Suppressor macrophage treated with lipopolysaccharide for 1 hour (primary cell): ENCODE measurements at places on chromosomes 13 and 19.

DNA sequence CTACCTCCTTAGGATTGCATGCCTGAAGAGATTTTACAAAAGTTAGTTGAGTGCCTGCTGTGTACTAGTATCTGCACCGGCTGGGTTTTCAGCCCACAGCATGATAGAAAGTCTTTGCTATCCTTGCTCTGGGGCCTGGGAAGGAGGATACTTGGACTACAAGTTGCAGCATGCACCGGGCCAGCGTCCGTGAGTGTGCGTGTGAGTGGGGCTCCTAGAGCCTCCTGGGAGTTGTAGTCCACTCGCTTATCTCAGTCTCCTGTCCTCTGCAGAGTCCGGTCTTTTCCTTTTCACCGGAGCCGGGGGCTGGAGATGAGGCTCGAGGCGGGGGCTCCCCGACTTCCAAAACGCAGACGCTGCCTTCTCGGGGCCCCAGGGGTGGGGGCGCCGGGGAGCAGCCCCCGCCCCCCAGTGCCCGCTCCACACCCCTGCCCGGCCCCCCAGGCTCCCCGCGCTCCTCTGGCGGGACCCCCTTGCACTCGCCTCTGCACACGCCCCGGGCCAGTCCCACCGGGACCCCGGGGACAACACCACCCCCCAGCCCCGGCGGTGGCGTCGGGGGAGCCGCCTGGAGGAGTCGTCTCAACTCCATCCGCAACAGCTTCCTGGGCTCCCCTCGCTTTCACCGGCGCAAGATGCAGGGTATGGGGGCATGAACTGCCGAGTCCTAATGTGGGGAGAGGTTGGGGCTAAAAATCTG, 20.6 kb downstream of the BRSK1 start:
- no peak for DNase-seq

DNA sequence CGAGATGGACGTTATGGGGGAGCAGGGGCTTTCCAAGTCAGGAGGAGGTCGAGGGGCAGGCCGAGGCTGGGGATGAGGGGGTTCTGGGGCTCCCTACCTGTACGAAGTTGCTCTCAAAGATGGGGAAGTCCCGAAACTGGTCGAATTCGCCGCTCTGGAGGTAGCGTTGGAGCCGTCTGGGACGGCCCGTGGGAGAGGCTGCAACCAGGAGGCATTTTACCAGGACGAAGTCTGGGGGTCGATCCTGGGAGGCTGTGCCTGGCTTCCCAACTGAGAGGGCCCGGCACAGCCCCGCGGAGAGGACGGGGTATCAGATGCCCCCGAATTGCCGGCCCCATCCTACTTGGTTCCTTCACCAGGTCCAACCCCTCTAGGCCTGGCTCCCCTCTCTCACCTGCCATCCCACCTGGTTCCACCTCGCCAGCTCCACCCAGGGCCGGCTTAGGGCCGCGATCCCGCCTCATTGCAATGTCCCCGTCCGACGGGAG, 527 bp upstream of the EMC10 start:
- DNase-seq = no peak

DNA sequence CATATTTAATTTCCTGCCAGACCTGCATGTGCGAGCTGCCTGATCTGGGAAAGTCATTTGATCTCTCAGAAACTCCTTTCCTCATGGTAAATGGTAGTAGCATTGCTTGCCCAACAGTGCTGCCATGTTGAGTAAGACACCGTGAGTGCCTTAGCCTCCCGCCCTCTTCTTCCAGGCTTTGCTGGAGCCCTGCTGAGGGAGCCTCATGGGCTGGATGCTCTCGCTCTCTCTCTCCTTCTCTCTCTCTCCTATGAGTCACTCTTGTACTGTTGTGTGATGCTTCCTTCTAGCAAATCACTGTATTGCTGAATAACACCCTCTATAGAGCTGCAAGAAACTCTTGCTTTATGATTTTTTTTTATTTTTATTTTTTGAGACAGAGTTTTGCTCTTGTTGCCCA, 365.5 kb downstream of the UQCRFS1 start:
- DNase-seq = no peak

GRCh38 chr13:79805317-79805716, 324.4 kb downstream of the NDFIP2 start:
- DNase-seq = no peak

GRCh38 chr19:51122112-51122981, 2.4 kb upstream of the SIGLEC9 start:
- peak; percentile 90 for DNase-seq

DNA sequence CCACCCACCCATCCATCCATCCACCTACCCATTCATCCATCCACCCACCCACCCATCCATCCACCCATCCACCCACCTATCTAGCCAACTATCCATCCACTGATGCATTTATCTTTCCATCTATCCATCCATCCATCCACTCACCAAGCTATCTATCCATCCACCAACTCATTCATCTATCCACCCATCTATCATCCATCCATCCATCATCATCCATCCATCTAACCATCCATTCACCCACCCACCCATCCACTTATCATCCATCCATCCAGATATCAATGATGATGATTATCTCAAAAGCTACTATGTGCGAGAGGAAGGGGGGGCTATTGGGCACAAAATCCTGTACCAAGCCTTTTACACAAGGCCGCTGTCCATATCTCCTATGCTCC, 5.5 kb downstream of the YIF1B start:
- no peak for DNase-seq

- peak; percentile 48 for DNase-seq
Observed at GRCh38 chr13:106570299-106570852, 2.4 kb upstream of the ARGLU1 start.
